ENCODE measurements at places on chromosomes 11 and 22.
A peak's percentile ranks its signal among the peaks of the same experiment; 100 is the strongest.

DNA sequence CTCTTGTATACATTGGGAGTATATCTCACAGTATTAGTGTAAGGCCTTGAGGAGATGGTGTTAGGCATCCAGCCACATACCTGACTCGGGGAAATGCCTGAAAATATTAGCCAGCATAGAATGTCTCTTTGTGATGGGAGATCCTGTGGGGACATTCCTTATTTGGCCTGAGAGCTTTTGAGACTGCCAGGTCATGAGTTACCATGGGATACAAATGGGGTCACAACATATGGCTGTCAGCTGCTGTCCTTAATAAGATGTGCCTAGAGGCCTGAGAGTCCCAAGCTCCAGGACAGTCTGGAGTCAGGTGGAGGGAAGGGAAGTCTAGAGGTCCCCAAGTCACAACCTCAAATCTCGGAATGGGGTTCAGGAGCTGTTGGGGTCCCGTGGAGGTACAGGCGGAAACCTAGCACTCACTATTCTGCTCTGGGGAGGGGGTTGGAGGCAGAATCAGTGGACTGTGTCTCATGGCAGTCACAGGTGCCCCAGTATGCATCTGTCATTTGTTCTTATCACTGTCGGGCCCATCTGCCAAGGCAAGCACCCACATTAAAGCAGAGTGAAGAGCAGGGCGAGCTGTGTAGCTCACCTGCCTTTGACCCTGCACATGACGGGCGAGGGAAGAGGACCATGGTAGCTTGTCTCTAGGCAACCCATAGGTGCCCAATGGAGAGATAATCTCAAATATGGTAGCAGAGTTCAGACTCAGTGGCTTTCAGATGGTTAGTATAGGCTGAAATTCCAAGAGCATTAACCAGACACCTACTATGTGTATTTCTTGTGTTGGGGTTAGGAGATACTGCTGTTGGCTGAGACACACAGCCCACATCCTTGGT, 29.9 kb downstream of the KCNQ1OT1 start:
- DNase-seq: no peak

- DNase-seq: no peak
These were observed 40.4 kb downstream of the FLI1 start for GRCh38 chr11:128734103-128734831.

DNA sequence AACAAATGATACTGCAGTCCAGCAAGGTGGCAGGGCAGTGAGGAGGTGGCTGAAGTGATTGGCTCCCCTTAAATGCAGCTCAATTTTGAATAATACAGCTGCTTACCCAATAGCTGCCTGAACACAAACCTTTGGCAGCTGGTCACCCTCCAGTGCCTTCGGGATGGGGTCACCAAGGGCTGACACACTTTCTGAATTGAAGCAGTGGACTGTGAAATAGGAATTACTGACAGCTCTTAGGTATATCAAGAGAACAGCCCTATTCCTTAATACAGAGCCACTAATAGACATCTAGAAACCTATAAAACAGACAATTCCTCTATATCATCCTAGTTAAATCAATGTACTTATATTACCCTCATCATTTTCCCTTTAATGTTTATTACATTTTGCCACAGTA, 474.2 kb upstream of the KIRREL3 start:
- no peak for DNase-seq

DNA sequence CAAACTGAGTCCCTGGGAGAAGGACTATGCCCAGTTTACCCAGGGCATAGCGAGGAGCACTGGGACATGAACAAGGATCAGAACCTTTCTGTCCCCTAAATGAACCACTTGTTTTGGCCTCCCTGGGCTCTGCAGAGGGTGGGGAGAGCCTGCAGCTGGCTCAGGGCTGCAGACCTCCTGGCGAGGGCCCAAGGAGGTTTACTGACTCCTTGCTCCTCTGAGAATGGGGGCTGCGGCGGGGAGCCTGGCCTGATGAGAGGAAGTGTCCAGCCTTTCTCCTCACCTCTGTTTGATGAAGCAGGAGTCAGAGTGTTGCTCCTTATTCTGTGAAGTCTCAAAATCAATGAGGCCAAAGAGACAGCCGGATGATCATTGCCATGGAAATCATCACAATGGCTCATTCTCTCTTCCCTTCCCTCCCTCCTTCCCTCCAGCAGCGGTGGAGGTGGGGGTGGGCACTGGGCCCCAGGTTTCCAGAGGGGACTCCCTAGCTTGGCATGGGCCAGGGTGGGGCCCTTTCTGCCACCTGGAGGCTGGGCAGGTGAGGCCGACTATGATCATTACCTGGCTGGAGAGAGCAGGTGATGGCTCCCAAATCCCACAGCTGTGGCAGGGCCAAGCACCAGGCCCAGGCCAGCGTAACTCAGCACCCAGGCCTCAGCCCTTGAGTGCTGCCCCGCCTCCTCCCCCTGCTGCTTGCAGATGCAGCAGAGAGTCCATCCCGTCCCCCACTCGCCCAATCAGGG, 169.7 kb downstream of the CEP164 start:
- no peak for DNase-seq

- DNase-seq: peak; percentile 94
These were observed 465 bp upstream of the TTC9C start for GRCh38 chr11:62727872-62728170.

GRCh38 chr11:31628111-31628510, 118.5 kb downstream of the ELP4 start:
- no peak for DNase-seq

DNA sequence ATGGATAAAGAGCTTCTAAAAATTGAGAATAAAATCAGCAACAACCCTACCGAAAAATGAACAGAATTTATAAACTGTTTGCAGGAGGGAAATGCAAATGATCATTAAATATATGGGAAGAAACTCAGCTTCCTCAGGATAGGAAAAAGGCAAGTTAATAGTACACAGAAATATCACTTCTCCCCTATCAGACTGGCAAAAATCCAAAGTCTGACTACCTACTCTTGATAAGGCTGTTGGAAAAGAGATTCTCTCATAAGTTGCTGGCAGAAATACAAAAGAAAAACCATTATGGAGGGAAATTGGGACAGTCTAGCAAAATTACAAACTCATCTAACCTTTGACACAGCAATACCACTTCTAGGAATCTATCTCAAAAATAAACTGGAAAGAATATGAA, 100.9 kb upstream of the LDLRAD3 start:
- no peak for DNase-seq

- peak; percentile 89 for DNase-seq
These were observed 1.9 kb downstream of the GRAMD4 start for GRCh38 chr22:46622081-46622521.

GRCh38 chr11:34972892-34973291, 56.5 kb downstream of the PDHX start:
- DNase-seq: no peak

DNA sequence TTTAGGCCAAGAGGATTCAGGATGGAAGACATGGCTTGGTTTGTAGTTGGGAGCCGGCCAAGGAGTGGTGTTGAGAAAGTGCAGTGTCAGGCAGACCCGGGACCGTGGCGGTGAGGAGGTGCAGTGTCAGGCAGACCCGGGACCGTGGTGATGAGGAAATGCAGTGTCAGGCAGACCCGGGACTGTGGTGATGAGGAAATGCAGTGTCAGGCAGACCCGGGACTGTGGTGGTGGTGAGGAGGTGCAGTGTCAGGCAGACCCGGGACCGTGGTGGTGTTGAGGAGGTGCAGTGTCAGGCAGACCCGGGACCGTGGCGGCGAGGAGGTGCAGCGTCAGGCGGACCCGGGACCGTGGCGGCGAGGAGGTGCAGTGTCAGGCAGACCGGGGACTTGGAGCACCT, 59.7 kb downstream of the LRP5 start:
- no peak for DNase-seq

DNA sequence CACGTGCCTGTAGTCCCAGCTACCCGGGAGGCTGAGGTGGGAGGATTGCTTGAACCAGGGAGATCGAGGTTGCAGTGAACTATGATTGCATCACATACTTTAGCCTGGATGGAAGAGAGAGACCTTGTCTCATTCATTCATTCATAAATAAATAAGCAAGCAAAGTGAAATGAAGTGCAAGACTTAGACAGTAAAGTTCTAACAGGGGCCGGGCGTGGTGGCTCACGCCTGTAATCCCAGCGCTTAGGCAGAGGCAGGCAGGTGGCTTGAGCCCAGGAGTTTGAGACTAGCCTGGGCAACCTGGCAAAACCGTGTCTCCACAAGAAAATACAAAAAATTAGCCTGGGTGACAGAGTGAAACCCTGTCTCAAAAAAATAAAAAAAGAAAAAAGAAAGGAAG, 1.6 kb upstream of the ZNF280A start:
- no peak for DNase-seq

- DNase-seq: no peak
These were observed 9.4 kb upstream of the IGF2 start for GRCh38 chr11:2148595-2148994.

GRCh38 chr11:2088284-2088683, 50.9 kb downstream of the IGF2 start:
- no peak for DNase-seq

GRCh38 chr11:131614631-131615030, 244.2 kb downstream of the NTM start:
- DNase-seq: no peak

DNA sequence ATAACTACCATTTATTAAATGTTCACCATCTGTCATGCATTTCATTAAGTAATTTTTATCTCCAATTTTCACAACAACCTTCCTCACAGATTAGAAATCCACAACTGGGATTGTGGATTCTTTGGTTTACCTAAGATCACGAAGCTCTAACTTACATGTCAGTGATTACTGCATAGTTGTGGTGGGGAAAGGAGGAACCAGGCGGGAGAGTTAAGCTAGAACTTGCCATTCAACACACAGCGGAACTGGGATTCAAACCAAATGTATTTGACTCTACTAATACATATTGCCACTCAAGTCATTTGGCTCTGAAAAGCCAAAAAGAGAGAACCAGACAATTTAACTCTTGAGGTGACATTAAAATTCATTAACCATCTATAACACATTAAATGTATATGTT, 10.4 kb upstream of the LAYN start:
- DNase-seq: no peak

GRCh38 chr11:133949129-133949528, 7.6 kb downstream of the IGSF9B start:
- no peak for DNase-seq

DNA sequence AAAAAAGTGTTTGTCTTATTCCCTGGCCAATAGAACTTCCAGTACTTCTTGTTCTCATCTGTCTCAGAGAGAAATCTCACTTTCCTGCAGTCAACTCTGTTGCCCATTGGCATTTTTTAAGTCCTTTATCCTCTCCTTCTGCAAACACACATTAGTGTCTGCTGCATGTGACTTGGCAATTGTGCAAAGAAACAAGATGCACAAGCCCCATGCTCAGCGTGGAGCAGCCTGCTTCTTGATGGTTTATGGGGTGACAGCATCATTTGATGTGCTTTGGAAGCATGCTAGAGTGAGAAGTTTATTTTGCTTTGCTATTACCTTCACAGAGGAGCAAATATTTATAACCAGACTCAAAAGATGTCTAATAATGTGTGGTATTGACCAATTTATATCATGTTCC, 238.2 kb downstream of the FAT3 start:
- no peak for DNase-seq
